ENCODE measurements at places on chromosomes 12 and 14.

DNA sequence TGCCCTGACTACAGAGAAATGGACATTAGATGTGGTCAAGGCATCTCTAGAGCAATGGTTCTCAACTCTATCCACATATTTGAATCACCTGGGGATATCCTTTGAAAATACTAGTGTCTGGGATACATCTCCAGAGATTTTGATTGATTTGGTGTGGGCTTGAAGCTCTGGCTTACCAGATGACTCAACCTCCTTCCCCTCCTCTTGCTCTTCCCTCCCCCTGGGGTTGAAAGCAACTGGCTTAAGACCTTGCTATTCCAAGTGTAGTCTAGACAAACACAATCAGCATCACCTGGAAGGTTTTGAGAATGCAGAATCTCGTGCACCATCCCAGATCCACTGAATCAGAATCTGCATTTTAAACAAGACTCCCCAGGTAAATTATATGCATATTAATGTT, 183.8 kb downstream of the DAD1 start:
- no peak for DNase-seq

GRCh38 chr14:92930737-92931602, 8.0 kb downstream of the CHGA start:
- no peak for DNase-seq

DNA sequence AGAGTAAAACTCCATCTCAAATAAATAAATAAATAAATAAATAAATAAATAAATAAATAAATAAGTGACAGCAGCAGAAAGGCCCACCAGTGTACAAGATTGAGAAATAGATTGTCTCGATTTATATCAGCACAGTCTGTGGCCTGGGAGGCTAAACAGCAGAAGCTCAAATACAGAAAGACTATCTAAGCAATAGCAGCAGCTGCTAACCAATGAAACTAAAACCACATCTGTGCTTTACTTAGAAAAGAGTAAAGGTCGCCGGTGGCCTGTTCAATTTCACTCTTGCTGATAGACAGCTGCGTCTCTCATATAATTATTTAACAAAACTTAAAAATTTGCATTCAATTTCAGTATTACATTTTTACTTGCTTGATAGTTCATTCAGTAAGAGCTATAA, 325.7 kb downstream of the CEP128 start:
- DNase-seq: no peak

DNA sequence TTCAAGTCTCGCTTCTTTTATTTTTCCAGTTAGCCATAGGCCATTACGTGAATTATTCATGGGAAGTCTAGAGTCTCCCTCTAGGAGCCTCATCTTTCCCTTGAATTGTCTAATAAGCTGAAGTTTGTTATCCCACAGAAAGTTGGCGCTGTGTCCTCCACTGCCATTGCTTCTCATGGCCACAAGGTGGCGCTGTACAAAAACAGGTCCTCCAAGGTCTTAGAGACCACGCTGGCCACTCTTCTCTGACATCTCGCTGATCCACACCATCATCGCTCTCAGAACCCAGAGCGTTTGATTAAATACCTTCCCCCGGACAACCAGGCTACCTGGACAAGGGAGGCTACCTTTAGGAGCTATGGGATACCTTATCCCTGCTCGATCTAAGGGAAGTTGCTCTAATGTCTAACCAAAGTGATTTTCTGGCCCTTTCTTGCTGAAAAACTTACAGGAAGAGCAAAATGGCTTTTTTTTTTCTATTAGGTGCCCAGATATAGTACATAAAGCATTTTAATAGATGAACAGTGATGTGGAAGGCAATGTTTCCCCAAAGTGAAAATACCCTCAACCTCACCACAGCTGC, 110.0 kb downstream of the CCDC60 start:
- no peak for DNase-seq

- DNase-seq: no peak
Observed at GRCh38 chr14:51939755-51940301, 49.5 kb upstream of the RTRAF start.

GRCh38 chr12:19434538-19434937, 4.8 kb upstream of the AEBP2 start:
- DNase-seq: no peak

DNA sequence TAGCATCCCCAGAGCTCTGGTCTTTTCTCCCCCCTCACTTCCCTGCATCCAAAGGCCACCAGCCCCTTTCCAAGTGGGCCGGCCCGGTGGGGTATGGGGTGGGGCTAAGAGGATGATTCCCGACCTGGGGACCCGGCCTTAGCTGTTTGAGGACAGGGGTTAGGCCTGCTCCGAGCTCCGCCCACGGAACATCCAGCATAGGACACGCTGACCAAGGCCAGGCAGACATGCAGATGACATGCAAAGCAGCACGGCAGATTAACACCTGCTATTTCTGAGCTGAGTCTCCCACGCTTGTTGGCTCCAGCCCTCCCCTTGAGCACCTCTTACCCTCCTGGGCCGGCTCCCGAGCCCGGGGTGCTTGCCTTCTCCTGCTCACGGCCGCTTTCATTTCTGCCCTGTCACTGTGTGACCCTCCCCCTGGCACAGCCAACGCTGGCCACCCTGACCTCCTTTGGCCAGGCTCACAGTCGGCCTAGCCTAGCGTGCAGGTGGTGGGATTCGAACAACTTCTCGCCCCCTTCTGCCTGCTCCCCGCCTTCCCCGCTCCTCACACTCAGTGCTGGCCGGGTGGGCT, 40.2 kb downstream of the TEAD4 start:
- DNase-seq: no peak

- DNase-seq: no peak
Observed at GRCh38 chr12:65015850-65016249, 105.3 kb downstream of the WIF1 start.

- no peak for DNase-seq
Observed at GRCh38 chr14:58733451-58734208, 95.9 kb downstream of the DACT1 start.

GRCh38 chr12:113347107-113347506, 11.3 kb upstream of the PLBD2 start:
- DNase-seq: no peak

DNA sequence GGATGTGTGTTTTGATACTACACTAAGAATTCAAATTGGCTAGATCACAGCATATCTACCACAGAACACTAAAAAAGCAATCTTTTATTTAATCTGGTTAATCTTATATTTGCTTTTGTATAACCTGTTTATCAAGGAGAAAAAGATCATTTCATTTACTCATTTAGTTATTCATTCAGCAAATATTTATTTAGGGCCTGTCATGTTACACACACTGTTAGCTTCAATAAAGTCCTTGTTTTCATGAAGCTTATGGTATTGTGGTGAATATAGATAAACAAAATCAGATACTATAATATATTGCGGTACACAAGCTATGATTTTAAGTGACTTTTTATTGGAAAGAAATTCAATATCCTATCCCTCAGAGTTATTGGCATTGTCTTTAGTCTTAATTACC, 350.8 kb downstream of the LRFN5 start:
- DNase-seq: no peak

GRCh38 chr14:77206877-77207389, 25.3 kb downstream of the TMEM63C start:
- no peak for DNase-seq

- DNase-seq: no peak
Observed at GRCh38 chr12:61998791-61999190, 261.4 kb upstream of the USP15 start.

- peak; percentile 44 for DNase-seq
Observed at GRCh38 chr12:45670346-45671065, 59.0 kb upstream of the ARID2 start.

GRCh38 chr14:104299993-104300761, 161.8 kb downstream of the KIF26A start:
- no peak for DNase-seq

DNA sequence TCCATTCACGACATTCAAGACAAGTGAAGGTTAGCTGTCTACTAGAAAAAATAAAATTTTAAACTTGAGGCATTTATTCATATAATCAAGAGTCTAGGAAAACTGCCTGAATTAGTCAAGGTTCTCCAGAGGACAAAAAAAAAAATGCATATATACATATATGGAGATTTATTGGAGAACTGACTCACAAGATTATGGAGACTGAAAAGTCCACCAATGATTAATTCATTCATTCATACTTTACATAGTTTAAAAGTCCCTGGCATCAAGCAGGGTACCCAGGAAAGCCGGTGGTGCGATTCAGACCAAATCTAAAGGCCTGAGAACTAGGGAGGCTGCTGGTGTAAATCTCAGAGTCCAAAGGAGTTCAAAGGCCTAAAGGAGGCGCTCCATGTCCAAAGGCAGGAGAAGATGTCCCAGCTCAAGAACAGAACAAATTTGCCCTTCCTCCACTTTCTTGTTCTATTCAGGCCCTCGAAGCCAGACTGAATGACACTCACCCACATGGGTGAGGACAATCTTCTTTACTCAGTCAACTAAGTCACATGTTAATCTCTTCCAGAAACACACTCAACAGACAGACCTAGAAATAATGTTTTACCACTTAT, 64.3 kb downstream of the ANKS1B start:
- DNase-seq: no peak

- no peak for DNase-seq
Observed at GRCh38 chr14:67580336-67581171, 19.5 kb downstream of the PIGH start.

GRCh38 chr12:86838711-86839110, 582.5 kb upstream of the MGAT4C start:
- DNase-seq: no peak

DNA sequence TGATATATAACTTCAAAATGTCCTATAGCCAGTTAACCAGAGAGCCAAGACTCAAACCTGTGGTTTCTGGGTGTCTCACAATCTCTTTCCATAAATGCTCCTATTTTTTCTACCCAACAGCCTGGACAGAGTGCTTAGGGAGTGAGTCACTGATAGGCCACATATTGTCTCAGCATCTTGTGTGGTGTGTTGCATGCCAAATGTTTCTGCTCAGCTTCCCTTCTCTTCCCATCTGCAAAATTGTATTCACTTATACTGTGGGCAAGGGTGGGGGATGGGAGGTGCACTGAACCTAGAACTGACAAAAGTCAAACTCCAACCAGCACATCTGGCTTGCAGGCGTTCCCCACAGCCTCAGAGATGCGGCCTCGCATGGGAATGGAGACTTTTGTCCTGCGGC, 123.3 kb downstream of the KCNA5 start:
- DNase-seq: no peak

DNA sequence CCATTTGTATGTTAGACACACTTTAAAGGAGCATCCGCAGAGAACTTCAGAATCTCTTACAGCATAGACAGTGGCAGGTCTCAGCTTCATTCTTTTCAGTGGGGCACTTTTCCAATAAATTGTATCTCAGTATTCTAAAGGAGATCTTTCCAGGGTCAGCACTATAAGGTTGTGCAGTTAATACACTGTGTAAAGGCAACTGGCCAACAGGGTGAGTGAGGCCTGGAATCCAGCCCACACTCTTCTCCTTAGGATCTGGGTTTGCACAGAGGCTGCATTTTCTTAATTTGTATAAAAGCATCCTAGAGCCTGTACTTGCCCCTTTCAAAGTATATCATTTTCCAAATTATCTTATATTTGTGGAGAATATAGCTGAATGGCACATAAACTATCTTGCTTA, 94.2 kb downstream of the MYF5 start:
- DNase-seq: no peak

GRCh38 chr12:1369938-1370500, 224.4 kb downstream of the FBXL14 start:
- DNase-seq: no peak

GRCh38 chr12:127677537-127678131, 589.3 kb upstream of the TMEM132C start:
- peak; percentile 2 for DNase-seq

GRCh38 chr12:57929092-57929830, 12.1 kb upstream of the ATP23 start:
- no peak for DNase-seq

DNA sequence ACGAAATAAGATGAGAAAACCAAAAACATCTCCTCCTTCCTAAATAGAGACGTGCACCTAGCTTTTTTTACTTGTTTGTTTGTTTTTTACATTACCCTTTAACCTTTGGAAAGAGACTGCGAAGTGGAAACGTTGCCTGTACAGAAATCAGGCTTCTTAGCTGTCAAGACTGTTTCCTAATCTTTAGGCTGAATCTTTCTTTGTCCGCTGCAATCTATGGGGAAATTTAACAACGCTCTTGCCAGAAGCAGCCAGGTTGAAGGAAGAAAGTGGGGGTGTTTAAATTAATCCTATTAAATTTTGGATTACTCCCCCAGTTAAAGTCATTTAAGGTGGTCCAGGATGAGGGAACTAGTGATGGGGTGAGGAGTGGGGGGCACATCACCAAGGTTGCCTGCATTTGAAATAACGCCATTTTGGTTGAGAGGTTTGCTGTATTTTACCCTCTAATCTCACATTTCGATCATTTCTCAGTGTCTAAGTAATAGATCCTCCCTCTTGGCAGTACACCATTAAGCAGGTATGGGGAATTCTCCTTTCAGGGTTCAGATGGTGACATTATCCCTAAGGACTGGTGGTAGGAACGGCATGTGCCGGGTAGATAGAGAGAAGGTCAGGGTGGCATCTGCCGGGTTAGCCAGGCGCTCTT, 2.6 kb downstream of the FLRT2 start:
- no peak for DNase-seq

GRCh38 chr12:33587784-33588712, 148.4 kb upstream of the SYT10 start:
- DNase-seq: no peak

DNA sequence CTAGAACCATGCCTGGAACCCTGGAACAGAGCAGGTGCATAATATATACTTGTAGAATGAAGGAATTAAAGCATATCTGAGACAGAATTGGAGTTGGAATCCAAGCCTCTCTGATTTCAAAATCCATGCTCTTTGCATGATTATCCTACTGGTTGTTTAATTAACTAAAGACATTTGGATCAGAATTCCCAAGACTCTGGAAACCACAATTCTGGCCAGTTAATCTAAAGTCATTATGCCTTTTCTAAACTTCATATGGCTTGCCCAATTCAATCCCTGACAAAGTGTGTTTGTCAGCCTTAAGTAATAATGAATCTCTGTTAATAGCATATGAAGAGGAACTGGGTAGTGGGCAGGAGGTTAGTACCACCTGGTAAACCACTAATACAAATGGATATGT, 422.6 kb downstream of the ATP23 start:
- DNase-seq: no peak

- DNase-seq: no peak
Observed at GRCh38 chr12:48160807-48161206, 3.5 kb upstream of the ASB8 start.

GRCh38 chr14:105141486-105142281, 26.9 kb downstream of the JAG2 start:
- DNase-seq: no peak

GRCh38 chr14:103887170-103887501, 39.8 kb upstream of the PPP1R13B start:
- no peak for DNase-seq

- peak; percentile 27 for DNase-seq
Observed at GRCh38 chr12:108622421-108622820, 11.3 kb downstream of the SELPLG start.

- DNase-seq: no peak
Observed at GRCh38 chr12:75196408-75196807, 13.2 kb downstream of the KCNC2 start.

DNA sequence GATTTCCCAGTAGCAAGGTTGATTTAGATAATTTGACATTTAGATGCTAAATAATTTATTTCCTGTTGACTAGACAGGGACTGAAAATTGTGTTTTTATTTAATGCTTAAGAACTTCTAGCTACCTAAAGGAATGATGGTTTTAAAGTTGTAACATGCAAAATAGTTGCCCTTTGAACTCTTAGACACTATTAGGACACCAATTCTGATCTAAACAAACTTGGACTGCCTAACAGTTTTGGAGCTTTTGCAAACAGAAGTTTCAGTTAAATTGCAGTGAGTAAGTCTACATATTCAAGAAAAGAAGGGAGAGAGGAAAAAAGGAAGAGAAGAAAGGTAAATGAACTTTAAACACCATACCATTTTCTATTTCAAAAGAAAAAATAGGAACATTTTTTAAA, 189.3 kb upstream of the GARIN2 start:
- DNase-seq: no peak
